NCI-H187 treated with DMSO at 0.1 percent for 48 hours (cell line): ENCODE measurements at places on chromosomes 5 and 9.

GRCh38 chr5:3049261-3049660, 297.8 kb upstream of the IRX2 start:
- no peak for DNase-seq

DNA sequence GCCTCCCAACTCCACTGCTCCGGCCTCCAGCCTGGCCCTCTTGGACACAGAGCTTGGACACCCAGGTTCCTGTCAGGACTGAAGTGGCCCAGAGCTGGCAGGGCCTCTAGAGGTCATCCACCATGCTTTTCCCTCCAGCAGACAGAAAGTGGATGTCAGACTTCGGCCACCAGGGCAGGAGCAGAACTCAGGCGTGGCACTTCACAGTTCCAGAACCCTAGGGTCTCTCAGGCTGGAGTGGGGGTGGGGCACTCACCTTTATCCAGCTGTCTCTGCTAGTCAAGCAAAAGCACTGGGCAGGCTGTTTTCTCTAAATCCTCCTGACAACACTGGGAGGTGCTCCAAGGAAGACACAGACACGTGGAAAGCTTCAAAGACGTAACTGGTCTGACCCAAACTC, 35.6 kb upstream of the N4BP3 start:
- no peak for DNase-seq

GRCh38 chr5:84088996-84089395, 295.7 kb downstream of the EDIL3 start:
- DNase-seq, result no peak

DNA sequence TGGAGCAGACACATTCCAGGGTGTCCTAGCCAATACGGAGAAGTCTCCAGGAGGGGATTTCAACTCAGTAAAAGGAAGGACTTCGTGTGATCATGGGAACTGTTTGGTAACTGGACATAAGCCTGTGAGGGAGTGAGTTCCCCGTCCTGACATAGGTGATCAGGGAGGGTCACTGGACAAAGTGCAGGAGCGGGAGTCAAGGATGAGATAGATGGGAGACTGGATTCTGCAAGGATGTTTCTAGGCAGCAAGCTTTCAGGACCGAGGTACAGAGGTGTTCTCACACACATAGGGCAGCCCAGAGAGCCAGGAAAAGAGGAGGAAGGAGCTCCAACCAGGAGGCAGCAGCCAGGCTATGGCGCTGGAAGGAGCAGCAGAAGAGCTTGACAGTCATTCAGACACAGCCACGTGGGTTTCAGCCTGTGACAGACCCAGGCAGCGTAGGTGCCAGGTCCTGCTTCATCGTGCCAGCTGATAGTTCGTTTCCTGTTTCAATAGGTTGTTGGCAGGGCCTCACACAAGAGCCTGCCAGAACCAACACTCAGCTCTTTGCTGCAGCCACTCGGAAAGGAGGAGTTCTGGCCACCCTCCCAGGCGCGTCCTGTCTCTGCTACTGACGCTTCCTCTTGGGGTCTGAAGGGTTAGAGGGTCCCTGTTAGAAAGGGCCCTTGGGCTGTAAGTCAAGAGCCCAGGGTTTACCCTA, 84.1 kb downstream of the AMBP start:
- DNase-seq, result no peak

DNA sequence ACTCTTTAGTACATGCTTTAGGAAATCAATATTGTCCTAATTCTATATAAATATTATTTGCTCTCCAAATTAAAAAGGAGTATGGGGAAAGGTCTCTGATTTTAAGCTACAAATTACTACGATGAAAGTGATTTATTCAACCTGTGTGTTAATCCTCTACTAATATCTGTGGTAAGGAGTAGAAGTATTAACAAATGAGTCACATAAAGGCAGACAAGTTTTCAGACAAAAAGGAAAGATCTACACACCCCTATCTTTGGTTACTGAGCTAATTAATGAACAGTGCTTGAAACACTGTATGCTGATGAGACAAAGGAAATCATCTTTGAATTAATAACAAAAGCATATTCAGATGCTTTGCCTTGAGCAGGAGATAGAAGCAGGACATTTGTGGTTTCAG, 15.9 kb downstream of the LOX start:
- no peak for DNase-seq

- DNase-seq, result no peak
Measured at GRCh38 chr5:156498226-156498980, 171.4 kb downstream of the SGCD start.

- no peak for DNase-seq
Measured at GRCh38 chr9:69157751-69158466, 16.2 kb upstream of the TJP2 start.

DNA sequence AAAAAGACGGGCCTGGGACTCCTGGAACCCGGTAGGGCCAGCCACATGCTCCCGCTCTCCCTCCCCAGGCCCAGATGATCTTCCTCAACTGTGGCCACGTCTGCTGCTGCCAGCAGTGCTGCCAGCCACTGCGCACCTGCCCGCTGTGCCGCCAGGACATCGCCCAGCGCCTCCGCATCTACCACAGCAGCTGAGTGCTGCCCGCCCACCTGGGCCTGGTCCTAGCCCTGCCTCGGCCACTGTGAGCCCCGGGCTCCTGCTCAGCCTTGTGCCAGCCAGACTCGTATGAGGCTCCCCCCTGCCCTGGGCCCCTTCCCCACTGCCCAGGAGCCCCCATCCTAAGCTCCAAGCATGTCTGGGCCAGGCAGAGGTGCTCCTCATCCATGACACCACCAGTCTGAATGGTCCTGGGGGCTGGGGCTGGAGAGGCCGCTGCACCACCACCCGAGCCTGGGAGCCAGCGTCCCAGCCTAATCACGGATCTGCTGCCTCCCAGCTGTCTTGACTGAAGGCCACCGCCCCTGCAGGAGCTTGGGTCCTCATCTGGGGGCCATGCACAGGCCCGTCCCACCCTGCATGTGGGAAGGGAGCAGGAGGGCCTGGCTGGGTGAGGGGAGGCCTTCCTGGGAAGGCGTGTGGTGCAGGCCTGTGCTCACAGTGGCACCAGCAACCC, 51.5 kb downstream of the LRSAM1 start:
- DNase-seq, result no peak

DNA sequence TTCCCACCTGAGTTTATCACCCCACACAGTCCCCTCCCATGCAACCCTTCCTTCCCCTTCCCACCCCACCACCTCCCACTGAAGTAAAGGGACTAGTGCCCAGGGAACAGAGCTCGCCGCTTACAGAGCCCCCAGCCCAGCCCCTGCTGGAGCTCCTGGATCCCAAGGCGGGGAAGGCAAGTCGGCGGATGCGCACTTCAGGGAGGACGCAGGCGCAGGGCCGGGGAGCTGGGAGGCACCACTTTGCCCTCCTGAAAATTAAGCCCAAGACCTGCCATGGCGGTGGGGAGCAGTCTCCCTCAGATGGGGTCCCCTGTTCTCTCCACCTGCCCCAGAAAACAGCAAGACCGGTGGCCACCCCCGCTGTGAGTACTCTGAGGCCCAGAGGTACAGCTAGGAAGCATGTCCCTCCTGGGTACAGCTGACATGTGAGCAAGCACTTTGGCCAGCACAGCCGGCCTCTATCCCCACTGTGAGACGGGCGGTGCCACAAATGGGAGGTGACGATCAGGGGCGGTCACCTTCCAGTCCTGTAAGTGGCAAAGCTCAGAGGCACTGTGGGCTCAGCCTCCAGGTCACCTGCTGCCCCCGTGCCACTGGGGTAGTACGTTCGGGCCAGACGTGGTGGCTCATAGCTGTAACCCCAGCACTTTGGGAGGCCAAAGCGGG, 45.9 kb downstream of the COL23A1 start:
- no peak for DNase-seq

- no peak for DNase-seq
Measured at GRCh38 chr9:13505797-13506196, 226.3 kb upstream of the MPDZ start.

GRCh38 chr9:99368341-99369326, 146.6 kb downstream of the SEC61B start:
- no peak for DNase-seq

GRCh38 chr9:7976167-7976755, 176.7 kb upstream of the DMAC1 start:
- no peak for DNase-seq

GRCh38 chr5:173330338-173331206, 2.4 kb upstream of the STC2 start:
- DNase-seq, result no peak
